ENCODE measurements at places on chromosomes 12 and 14. TPM values are rescaled to one million over a fixed set of nuclear protein-coding genes. Genes with fewer than 3 reads are reported as not detected.
A peak's percentile ranks its signal among the peaks of the same experiment; 100 is the strongest.

- no peaks in the 10 kb centered on the region for H3K4me1 ChIP-seq
- H3K27ac ChIP-seq: no peak overlapping the region
- H3K27me3 ChIP-seq: no peaks in the 10 kb centered on the region
- no peak overlapping the region for H3K4me3 ChIP-seq
- DNase-seq: no peak
Observed at GRCh38 chr12:119292893-119293630, 41.5 kb upstream of the CCDC60 start.

GRCh38 chr14:32009976-32010581 lies 67.0 kb upstream of the ARHGAP5 start:
- no peak overlapping the region for H3K27ac ChIP-seq
- no peaks in the 10 kb centered on the region for H3K27me3 ChIP-seq
- no peaks in the 10 kb centered on the region for H3K4me1 ChIP-seq
- H3K4me3 ChIP-seq: no peak overlapping the region
- DNase-seq: no peak

GRCh38 chr12:100795174-100795799 lies 711 bp downstream of the ANO4 start:
- H3K4me1 ChIP-seq: no peaks in the 10 kb centered on the region
- H3K27ac ChIP-seq: no peak overlapping the region
- no peak for DNase-seq

GRCh38 chr14:102225936-102226335 lies 79.0 kb downstream of the MOK start:
- no peak for DNase-seq
- peaks cover 3% of the 10 kb centered on the region for H3K36me3 ChIP-seq
- no peaks in the 10 kb centered on the region for H3K27me3 ChIP-seq
- H3K4me1 ChIP-seq: no peaks in the 10 kb centered on the region
- no peak overlapping the region for H3K4me3 ChIP-seq
- no peak overlapping the region for H3K27ac ChIP-seq

GRCh38 chr12:75945581-75945980 lies 86.0 kb downstream of the PHLDA1 start:
- H3K4me3 ChIP-seq: no peak overlapping the region
- peak overlapping the region; percentile 97 for H3K27ac ChIP-seq
- DNase-seq: no peak

- H3K4me1 ChIP-seq: no peaks in the 10 kb centered on the region
- no peak for DNase-seq
- no peaks in the 10 kb centered on the region for H3K27me3 ChIP-seq
- H3K36me3 ChIP-seq: no peaks in the 10 kb centered on the region
- no peak overlapping the region for H3K27ac ChIP-seq
- no peak overlapping the region for H3K4me3 ChIP-seq
Observed at GRCh38 chr14:67735336-67736147, 33.9 kb downstream of the RDH12 start.

DNA sequence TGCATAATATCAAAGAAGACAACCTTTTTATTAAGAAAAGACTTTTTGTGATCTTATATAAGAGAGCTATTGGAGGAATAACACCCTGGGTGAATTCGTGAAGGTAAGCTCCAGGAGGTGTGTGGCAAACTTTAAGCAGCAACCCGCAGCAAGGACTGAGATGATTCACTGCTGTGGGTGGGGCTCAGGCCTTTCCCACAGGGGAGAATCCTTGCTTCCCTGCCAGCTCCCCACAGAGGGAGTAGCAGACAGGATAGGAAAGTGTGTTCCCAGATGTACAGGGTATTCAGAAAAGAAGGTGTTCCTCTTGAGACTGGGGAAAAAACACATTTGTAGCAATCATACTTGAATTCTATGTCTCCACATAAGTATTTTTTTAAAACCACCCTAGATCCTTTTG lies 9.2 kb downstream of the NDUFA12 start:
- no peak overlapping the region for H3K27ac ChIP-seq
- DNase-seq: no peak
- H3K4me3 ChIP-seq: no peak overlapping the region
- peaks cover 36% of the 10 kb centered on the region for H3K4me1 ChIP-seq
- H3K27me3 ChIP-seq: no peaks in the 10 kb centered on the region

GRCh38 chr12:67910360-67911274 lies 78.6 kb upstream of the IFNG-AS1 start:
- no peak overlapping the region for H3K27ac ChIP-seq
- no peaks in the 10 kb centered on the region for H3K27me3 ChIP-seq
- H3K4me3 ChIP-seq: no peak overlapping the region
- no peaks in the 10 kb centered on the region for H3K4me1 ChIP-seq
- no peak for DNase-seq

DNA sequence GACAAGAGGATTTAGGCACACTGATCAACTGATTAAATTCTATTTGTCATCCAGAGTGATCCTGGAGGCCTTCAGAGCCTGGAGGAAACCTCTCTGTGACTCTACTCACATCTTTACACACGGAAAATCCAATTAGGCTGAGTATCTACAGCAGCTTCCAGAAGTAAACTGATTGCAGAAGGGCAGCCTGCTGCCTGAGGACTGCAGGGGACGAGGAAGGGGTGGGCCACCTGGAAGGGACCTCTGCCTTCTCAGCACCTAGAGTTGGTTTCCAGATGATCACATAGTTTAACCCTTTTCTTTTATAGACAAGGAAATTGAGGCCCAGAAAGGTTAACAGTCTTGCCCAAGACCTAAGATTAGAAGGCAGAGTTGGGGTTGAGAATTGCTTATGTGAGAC lies 206.1 kb downstream of the DAD1 start:
- DNase-seq: no peak
- H3K4me3 ChIP-seq: no peak overlapping the region
- no peaks in the 10 kb centered on the region for H3K27me3 ChIP-seq
- H3K27ac ChIP-seq: no peak overlapping the region
- H3K36me3 ChIP-seq: no peaks in the 10 kb centered on the region
- H3K4me1 ChIP-seq: no peaks in the 10 kb centered on the region

- H3K36me3 ChIP-seq: no peaks in the 10 kb centered on the region
- H3K27me3 ChIP-seq: peaks cover 2% of the 10 kb centered on the region
- DNase-seq: no peak
- H3K27ac ChIP-seq: no peak overlapping the region
Observed at GRCh38 chr12:96770219-96771102, 136.6 kb upstream of the NEDD1 start.

DNA sequence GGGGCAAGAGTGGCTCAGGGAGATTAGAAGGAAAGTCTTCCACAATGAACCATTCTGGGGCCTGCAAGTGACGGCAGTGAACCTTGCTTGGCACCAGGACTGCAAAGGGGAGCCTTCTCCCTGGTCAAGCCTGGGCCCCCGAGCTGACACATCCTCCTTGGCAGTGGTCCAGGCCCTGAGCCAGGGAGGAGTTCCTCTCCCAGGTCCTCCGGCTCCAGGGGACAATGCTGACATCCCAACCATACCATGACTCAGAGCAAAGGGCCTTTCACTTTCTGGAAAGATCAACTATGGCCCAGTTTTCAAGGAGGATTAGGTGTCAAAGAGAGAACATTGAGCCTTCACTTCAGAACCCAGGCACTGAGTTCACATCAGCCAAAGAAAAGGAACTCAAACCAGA lies 756.5 kb upstream of the TBX3 start:
- no peaks in the 10 kb centered on the region for H3K36me3 ChIP-seq
- H3K4me3 ChIP-seq: no peak overlapping the region
- DNase-seq: no peak
- H3K27ac ChIP-seq: no peak overlapping the region
- H3K27me3 ChIP-seq: no peaks in the 10 kb centered on the region

- H3K4me3 ChIP-seq: no peak overlapping the region
- H3K27ac ChIP-seq: no peak overlapping the region
- peaks cover 3% of the 10 kb centered on the region for H3K4me1 ChIP-seq
- H3K27me3 ChIP-seq: peaks cover 16% of the 10 kb centered on the region
- DNase-seq: no peak
- H3K36me3 ChIP-seq: no peaks in the 10 kb centered on the region
Observed at GRCh38 chr14:51607711-51608110, 44.0 kb upstream of the FRMD6 start.

The CFAP251 gene
- total RNA-seq: 0.70 TPM

The JPH4 gene
- total RNA-seq: not detected

The RFLNA gene
- not detected for total RNA-seq

The KIF5A gene
- 1.4 TPM for total RNA-seq

The CKB gene
- total RNA-seq: 2.7 TPM

The FBRSL1 gene
- total RNA-seq: 58.5 TPM

The ARHGAP9 gene
- 248 TPM for total RNA-seq

The TAS2R7 gene
- total RNA-seq: not detected

The C3AR1 gene
- total RNA-seq: 8.8 TPM

The RD3L gene
- total RNA-seq: not detected

Data from activated CD8-positive, alpha-beta T cell treated with anti-CD3 and anti-CD28 coated beads, Interleukin-2, amount 10 ng/mL, durations not matched to agents 7 days and 5 days (primary cell).